NCI-H187 treated with DMSO at 0.1 percent for 48 hours (cell line): ENCODE measurements at places on chromosomes 12 and 14.

- DNase-seq, result no peak
These were observed 622.6 kb upstream of the ATP2B1 start for GRCh38 chr12:90331262-90331661.

DNA sequence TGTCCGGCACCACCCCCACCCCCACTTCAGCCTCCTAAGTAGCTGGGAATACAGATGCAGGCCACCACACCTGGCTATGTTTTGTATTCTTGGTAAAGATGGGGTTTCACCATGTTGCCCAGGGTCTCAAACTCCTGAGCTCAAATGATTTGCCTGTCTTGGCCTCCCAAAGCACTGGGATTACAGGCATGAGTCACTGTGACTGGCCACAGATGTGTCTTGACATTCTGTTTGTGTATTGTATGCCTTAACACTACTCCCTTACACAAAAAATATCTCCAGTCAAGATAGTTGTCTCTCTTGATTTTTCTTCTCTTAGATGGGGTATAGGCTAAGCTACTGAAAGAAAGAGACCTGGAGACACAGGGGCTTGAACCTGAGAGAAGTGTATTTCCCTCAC, 17.6 kb downstream of the CLEC14A start:
- DNase-seq, result no peak

- DNase-seq, result no peak
These were observed 4.1 kb upstream of the CCER1 start for GRCh38 chr12:90959032-90959431.

DNA sequence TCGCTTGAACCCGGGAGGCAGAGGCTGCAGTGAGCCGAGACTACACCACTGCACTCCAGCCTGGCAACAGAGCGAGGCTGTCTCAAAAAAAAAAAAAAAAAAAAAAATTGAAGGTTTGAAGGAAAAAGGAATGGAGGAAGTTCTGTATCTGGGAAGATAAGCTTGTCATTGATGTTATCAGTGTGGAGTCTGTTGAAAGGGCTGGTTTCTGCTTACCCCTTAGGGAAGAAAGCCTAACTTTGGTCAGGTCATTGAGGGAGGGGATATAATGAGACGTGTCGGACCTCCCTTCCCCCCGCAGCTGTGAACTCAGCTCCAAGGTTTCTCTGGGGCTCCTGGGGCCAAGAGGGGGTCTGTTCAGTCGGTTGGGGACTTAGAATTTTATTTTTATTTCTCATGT, 16.4 kb downstream of the DAO start:
- DNase-seq, result no peak

DNA sequence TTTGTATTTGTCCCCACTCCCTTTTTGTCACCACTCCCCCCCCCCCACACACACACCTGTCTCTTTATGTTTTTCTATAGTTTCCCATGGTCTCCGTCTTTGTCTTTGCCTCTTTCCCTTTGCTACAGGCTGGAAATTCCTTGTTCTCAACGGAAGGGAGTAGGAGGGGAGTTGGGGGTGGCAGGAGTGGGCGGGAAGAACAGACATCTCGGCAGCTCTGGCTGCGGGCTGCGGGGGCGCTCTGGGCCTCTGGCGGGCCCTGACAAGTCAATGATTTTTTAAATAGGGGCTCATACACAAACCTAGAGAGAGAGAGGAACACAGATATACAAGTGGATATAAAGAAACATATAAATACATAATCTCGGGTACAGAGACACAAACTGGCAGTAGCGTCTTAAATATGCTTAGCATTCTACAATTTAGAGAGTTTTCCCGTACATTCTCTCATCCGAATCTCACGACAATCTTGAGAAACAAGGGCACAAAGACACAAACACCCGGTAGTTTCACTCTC, 2.4 kb upstream of the NAB2 start:
- DNase-seq, result no peak
